ENCODE measurements at places on chromosomes 16 and 17.

DNA sequence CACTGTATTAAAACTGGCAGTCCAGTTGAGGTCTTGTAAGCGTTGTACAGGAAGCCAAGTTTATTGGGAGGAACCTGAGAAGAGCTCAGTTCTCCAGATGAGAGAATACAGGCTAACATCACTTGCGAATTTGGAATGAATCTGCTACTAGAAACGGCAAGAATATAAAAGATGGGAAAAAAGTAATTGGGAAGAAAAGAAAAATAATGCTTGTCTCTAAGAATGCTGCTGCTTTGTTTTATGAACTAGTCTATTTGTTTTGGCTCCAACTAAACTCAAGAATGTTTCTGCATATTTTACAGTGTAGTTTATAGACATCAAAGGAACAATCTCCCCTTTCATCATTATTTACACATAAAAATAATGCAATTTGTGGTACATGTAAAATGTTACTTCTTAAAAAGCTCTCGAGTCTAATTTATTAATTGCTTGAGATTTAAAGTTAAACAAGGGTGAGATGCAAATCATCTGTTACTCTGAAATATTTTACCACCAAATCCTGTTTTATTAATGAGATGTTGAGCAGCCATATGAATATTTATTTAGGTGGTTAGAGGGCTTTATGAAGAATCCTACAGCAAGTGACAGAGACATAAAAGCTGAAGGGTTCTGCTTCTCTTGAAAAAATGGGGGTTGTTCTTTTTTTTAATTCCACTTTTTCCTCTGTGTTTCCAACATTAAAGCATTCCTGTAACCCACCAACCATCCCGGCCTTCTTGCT lies 162.1 kb upstream of the AXIN2 start:
- no peak for DNase-seq

GRCh38 chr17:30309591-30309990 lies 17.8 kb upstream of the BLMH start:
- DNase-seq, result no peak

DNA sequence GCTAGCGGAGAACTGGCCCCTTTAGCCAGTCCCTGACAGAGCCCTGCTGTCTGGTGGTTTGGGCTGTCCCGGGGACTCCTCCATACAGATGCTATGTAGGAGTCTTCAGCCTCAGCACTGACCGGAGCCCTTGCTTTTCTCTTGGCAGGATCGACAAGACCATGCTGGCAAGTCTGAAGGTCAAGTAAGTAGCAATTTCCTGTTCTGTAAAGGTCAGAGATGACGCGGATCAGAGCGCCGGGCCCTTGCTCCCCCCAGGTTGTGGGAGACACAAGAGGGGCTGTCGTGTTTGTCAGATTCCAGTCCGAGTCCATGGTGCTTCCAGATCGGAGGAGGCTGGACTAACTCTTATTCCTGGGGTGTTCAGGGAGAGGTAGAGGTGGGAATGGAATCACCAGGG lies 4.1 kb downstream of the RAP1GAP2 start:
- DNase-seq, result no peak

DNA sequence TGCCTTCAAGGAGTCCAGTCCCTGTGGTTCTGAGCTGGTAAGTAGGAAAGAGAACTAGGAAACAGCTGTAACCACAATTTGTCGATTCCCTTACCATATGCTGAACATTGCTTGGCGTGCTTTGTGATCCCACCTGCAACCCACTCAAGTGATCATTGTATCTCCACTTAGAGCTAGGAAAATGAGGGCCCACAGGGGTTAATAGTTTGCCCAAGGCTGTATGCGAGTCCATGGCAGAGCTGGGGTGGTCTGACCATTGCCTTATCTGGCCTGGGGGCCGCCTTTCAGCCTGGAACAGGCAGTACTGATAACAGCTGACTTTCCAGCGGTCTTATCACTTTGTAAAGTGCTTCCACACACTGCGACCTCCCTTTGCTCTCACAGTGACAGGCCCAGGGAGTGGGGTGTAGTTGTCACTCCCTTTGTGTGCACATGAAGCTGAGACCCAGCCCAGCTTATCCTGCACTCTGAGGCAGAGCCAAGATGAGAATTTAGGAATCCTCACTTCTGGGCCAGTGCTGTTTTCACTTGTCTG lies 9.8 kb downstream of the MYL4 start:
- no peak for DNase-seq

DNA sequence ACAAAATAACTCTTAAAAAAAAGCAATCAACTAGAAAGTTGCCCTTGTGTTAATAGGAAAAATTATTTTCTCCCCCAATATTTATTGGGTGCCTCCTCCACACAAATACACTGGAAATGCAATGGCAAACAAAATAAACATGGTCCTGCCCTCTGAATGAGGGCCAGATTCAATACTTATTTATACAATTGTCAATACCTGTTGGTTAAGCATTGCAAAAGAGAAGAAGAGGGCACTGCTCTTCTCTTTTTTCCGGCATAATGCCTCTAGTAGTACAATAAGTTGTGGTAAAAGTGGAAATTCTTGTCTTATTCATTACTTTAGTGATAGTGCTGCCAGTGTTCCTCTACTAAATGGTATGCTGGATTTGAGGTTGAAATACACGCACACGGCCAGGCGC lies 22.5 kb upstream of the ALDH3A2 start:
- no peak for DNase-seq

GRCh38 chr16:83653785-83654184 lies 154.0 kb upstream of the HSBP1 start:
- no peak for DNase-seq

GRCh38 chr17:50423553-50424159 lies 2.4 kb upstream of the ACSF2 start:
- DNase-seq, result no peak

- DNase-seq, result no peak
Measured at GRCh38 chr16:65010125-65010524, 111.7 kb downstream of the CDH11 start.

- no peak for DNase-seq
Measured at GRCh38 chr16:64403352-64403751, 718.5 kb downstream of the CDH11 start.

DNA sequence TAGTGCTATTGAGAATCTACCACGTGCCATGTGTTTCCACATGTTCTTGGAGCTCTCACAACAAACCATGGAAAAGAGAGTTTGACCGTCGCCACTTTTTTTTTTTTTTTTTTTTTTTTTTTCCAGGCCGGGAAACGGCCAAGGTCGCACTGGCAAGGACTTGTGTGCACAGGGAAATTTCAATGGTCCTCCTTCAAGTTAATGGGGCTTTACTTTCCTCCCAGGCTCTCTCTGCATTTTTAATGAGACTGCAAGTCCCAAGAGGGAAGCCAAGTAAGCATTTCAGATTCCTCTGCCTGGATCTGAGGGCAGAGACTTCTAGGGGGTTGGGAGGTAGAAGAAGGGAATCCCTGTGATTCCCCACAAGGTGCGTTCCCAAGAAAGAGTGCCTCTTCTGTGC lies 94.7 kb upstream of the MPHOSPH6 start:
- DNase-seq, result no peak

DNA sequence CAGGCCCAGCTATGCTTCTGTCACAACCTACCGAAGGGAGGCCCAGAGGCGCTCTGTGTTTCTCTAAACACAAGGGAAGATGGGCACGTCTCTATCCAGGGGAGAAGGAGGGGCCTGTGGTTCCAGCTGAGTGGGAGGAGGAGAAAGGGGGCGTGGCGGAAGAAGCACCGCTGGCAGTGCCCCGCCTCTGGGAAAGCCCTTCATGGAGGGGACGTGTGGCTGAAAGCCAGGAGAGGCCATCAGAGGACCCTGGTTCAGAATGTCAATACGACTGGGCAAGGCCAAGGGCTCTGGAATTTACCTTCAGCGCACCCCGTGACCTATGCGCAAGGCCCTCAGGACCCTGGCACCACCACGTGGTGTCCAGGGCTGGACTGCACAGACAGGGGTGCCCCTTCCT lies 12.3 kb upstream of the SLC38A8 start:
- no peak for DNase-seq

- DNase-seq, result no peak
Measured at GRCh38 chr16:5447734-5448133, 350.1 kb upstream of the EEF2KMT start.

DNA sequence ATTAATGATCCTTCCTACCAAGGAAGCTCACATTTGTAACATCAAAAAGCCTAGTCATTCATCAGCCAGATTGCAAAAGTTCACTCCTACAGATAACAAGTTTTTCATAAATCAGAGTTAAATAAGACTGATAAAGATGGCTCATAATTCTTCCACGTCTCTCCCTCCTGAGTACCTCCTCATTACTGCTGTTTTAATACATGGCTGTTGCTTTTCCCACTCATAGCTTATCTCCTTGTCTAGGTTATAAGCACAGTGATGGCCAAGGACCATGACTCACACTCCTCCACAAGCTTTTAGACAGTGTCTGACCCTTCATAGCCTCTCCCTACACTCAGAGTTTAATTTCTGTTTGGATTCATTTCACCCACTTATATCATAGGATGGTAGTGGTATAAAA lies 100.9 kb upstream of the MON1B start:
- DNase-seq, result no peak

DNA sequence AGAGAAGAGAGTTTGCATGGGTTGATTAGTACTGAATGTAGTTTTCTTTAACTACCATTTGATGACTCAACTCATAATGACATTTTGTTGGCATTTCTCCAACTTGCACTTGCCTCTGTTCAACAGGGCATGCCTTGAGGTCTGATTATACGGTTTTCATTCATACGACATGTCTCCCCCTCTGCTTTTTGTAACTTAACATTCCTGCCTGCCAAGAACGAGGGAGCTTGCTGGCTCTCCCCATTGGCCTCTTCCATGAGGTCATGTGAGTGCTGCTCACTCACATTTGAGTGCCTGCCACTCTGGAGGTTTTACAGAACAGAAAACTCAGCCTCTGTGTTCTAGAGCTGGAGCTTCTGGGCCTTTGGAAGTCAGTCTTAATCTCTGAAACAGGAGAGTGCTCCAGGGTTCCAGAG lies 19.7 kb downstream of the MAP2K6 start:
- DNase-seq, result no peak

- no peak for DNase-seq
Measured at GRCh38 chr16:50121721-50122445, 31.2 kb upstream of the TENT4B start.

DNA sequence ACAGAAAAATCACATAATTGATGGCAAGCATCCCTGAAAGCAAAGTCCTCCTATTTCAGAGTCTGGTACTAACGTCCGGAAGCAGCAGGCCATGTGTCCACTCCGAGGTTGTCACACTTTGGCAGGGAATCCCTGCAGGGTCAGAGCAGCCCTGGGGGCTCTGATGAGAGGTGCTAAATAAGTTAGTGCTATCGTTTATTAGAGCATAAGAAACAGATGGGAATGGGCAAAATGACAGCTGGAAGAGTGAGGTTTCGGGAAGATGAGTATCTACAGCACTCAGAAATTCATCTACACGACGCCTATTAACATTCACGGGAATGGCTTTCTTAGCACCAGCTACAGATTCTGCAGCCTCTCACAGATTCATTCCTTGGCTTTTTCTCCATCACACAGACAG lies 465.4 kb upstream of the PSMD7 start:
- no peak for DNase-seq

DNA sequence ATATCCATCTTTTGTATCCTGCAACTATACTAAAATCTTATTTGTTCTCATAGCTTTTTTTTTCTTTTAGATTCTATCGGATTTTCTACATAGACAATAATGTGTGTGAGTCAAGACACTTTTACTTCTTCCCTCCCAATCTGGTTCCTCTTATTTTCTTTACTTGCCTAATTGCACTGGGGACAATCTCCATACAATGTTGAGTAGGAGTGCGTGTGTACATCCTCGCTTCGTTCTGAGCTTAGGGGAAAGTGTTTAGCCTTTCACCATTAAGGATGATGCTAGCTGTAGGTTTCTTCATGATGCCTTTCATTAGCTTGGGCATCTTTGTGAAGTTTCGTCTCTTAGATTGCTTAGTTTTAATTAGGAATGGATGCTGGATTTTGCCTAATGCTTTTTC lies 2.9 kb downstream of the SPATA32 start:
- no peak for DNase-seq

DNA sequence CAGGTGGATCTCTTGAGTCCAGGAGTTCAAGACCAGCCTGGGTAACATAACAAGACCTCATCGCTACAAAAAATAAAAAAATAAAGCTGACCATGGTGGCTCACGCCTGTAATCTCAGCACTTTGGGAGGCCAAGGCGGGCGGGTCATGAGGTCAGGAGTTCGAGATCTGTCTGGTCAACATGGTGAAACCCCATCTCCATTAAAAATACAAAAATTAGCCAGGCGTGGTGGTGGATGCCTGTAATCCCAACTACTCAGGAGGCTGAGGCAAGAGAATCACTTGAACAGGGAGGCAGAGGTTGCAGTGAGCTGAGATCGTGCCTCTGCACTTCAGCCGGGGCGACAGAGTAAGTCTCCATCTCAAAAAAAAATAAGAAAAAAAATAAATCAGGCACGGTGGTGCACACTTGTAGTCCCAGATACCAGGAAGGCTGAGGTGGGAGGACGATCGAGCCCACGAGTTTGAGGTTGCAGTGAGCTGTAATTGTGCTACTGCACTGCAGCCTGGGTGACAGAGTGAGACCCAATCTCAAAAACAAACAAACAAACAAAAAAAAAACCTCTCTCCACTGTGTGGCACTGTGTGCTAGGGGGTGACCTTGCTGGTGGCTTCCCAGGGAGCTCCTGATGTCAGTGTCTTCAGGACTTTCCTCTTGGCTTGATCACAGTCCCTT lies 19.8 kb upstream of the MAPK3 start:
- DNase-seq, result no peak

DNA sequence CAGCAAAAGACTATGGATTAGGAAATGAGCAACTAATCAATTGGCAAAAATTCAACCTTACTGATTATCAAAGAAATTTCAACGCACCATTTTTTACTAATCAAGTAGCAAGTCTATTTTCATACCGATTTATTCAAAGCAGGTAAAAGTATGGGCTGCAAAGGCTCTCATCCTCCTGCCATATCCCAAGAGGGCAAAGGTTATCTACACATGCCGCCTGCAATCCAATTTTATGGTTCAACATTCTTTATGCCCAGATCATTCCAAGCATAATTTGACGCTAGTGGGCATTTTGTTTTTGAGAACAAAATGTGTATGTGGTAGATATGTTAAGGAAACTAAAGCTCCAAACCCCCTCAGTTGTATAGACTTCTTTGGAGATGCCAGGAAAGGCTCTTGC lies 270.6 kb downstream of the MAF start:
- DNase-seq, result no peak

GRCh38 chr16:13920510-13920818 lies 510 bp downstream of the ERCC4 start:
- DNase-seq, result no peak

DNA sequence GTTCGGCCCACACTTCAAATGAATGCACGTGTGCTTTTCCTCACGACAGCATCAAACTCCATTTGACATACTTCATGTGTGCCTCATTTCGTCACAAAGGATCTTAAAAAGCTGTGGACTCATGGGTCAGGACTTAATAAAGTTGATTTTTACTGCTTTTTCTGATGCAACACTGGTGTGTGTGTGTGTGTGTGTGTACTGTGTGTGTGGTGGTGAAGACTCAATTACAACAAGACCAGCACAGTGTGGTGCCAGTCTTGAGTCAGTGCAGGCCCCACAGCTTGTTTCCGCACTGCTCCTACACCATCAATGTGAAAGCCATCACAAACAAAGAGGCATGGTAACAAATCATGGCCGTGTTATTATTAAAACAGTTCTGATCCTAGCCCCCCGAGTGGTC lies 17.7 kb downstream of the CDIP1 start:
- DNase-seq, result no peak

GRCh38 chr16:75482434-75483205 lies 12.6 kb downstream of the CHST6 start:
- no peak for DNase-seq

GRCh38 chr17:35588196-35588920 lies 1.2 kb downstream of the AP2B1 start:
- no peak for DNase-seq

GRCh38 chr16:10261077-10261476 lies 78.8 kb upstream of the GRIN2A start:
- DNase-seq, result no peak
